Sciatic nerve (tissue), 2 donors: ENCODE measurements at places on chromosomes 12 and 14.

DNA sequence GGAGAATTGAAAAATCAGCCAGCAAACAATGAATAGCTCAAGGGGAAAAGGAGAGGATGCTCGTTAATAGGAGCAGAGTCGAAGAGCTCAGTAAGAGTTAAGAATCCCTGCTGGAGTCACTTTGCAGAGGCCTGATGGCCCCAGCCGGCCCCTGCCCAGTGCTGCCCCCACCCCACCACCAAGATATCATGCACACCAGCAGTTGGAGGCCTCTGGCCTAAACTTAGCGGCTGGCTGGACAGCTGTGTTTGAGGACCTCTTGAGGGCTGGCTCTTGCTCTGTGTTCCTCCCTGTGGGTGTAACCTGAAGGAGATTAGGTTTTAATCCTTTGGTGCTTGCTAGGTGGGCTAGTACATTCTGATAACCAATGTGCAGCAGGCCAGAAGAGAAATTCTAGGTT lies 142.0 kb downstream of the PLXNC1 start:
- DNase-seq: no peak

DNA sequence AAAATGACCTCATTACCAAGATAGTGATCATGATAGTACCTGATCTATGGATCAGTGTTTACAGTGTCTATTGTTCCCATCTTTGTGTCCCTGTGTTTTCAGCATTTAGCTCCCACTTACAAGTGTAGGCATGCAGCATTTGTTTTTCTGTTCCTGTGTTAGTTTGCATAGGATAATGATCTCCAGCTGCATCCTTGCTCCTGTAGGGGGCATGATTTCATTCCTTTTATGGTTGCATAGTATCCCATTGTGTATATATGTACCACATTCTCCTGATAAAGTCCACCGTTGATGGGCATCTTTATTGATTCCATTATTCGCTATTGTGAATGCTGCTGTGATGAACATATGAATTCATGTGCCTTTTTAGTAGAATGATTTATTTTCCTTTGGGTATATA lies 215.4 kb upstream of the NAV3 start:
- DNase-seq: no peak

DNA sequence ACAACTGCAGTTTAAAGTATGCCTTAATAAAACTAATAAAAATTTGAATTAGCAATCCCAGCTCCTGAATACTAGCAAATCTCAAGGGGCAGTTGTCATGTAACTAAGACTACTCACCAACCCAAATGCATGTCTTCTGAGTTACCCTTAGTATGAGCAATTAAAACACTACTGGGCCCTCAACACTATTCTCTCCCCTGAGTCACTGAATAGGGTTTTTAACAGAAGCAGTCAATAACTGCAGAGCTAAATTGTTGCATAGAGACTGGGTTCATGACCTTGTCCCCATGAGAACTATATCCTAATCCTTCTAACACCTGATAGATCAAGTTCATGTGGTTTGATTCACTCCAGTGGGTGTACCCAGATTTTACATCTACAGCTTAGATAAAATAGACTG lies 38.8 kb downstream of the MDM1 start:
- no peak for DNase-seq

- no peak for DNase-seq
Measured at GRCh38 chr12:55619354-55620138, 17.1 kb upstream of the OR10P1 start.

DNA sequence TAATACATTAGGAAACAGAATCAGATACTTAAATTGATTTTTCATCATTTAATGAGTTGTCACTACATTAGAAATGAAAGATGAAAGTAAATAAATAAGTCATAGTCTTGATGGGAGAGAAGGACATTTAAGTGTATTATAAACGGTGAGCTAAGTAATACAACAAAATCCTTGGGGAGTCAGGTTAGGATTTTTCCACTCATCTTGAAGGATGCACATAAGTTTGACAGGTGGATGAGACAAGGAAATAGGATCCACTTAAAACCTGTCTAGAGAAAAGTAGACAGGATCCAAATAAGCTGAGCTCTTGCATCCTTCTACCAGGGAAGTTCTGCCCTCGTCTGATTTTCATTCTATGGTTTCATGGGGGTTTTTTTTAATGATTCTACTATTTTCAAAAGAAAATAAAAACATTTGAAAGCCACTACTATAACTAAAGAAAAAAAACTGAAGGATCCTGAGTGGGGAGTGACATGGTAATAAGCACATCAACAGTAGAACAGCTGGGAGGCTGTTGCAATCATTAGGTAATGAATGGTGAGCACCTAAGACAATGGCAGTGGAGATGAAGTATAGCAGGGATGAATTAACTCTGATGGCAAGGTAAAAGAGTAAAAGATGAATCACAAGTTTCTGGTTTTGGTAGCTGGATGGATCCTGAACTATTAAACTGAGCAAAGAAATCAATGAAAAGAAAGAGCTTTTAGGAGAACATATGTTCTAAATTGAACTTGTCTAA lies 17.0 kb downstream of the CEP128 start:
- DNase-seq: no peak

DNA sequence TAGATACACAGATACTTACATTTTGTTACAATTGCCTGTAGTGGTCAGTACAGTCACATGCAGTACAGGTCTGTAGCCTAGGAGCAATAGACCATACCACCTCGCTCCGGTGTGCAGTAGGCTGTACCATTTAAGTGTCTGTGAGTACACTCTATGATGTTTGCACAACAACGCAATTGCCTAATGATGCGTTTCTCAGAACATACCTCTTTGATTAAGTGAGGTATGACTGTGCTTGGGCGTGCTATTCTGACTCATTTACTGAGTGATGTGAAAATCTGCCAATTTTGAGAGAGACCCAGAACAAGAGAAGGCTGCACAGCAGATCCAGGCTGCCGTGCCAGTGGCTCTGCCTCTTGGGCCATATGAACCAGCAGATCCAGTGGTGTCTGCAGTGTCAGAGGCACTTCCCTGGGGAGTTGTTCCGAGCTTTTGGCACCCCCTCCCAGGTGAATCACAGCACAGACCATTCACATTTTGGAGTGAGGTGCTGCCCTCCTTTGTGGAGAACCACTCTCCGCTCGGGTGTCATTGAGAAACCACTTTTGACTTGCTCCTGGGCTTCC lies 20.4 kb downstream of the DLK1 start:
- DNase-seq: no peak

GRCh38 chr12:112198120-112198733 lies 72.9 kb downstream of the TRAFD1 start:
- no peak for DNase-seq
